Activated naive CD4-positive, alpha-beta T cell treated with anti-CD3 and anti-CD28 coated beads for 36 hours (primary cell): ENCODE measurements at places on chromosomes 4 and X. TPM values are rescaled to one million over a fixed set of nuclear protein-coding genes. Genes with fewer than 3 reads are reported as not detected.

DNA sequence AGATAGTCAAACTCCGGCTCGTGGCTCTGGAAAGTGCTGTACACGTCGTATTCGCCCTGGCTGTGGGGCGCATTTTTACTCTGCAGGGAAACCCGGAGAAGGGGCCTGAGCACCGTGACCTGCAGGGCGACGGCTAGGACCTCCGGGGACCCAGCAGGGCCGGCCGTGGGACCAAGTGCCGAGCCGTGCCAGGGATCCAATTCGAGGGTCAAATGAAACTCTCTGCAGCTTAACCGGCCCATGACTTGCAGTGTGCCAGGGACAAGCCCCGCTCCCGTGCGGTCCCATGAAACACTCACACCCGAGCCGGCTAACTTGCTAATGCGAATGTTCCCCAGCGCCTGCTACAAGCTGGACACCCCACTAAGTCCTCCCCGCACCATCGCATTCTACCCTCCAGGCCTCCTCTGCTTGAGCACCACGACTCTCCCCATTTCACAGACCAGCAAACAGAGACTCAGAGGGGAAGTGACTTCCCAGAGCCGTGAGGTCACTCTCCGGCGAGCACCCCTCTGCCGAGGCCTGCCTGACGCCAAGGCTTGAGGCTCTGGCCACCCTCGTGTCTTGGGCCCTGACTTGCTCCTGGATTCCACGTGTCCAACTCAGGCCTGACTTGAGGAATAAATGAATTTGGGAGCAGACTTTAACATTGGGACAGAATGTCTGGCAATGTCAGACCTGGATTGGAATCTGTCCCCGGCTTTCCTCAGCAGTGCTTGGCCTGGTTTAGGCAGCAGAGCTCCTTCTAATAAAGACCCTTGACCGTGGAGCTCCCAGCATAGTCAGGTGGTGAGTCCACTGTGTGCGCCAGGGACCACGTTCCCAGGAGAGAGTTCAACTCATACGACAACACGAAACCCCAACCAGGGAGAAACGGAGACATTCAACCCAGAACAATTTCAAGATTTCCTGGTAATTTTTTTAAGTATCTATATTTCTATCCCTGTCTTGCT lies 93.6 kb downstream of the PPP2R2C start:
- no peak for DNase-seq

Gene SUPT20HL1
- total RNA-seq = not detected

Gene PRR32
- total RNA-seq = not detected

Gene SPACA5
- total RNA-seq = not detected

- DNase-seq = no peak
These were observed 108.6 kb downstream of the CENPC start for GRCh38 chr4:67436742-67437141.

Gene INTU
- 0.12 TPM for total RNA-seq

DNA sequence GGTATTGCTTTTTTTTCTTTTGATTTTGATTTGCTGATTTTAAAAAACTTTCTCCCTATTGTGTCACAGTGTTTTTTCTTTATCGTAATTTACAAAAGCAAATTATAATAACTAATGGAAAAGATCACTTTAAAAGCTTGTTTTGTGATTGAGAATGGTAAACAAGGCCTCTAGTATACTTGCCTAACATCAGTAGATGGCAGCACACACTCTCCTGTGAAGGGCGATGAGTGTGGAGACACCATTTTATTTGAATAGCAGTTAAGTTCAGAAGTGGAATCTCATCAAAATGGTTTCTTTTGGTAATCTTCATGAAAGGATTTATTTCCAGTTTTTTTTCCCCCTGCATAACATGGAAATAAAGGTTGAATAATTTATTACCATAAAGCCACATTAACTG lies 72.3 kb downstream of the PAK3 start:
- peak; percentile 16 for DNase-seq

DNA sequence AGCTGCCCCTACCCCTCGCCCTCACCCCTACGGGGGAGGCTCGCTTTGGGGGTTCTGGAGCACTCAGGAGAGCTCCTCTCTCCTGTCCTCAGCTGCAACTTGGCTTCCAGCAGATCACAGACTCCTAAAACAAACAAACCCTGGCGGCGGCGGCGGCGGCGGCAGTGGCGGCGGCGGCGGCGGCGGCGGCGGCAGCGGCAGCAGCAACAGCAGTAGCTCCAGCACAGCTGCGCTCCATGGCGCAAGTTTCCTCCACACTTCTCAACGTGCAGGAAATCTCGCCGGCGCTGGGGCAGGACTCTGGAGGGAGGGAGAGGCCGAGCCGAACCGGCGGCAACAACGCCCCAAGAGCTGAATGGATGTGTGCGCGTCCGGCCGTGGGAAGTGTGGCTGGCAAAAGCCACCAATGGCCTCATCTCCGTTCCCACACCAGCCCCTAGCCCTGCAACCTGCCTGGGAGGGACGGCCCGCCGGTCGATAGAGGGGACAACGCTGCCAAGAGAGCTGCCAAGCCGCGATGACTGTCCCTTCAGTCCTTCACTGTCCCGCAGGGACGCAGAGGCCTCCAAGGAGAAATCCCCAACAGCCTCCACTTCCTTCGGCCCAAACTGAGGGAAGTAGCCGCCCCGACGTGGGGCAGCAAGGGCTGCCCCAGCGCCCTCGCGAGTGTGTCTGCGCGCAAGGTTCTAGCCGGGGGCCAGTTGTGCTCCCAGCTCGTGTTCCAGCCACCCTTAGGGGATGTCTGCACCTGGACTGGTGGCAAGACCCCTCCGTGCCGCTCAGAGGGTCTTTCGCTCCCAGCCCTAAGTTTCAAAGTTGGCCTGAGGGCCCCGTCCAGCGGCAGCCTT lies 775 bp downstream of the SHROOM4 start:
- peak; percentile 6 for DNase-seq

Gene AKAP4
- not detected for total RNA-seq

Gene APOOL
- 24.1 TPM for total RNA-seq

Gene LEF1
- total RNA-seq = 350 TPM

GRCh38 chrX:137101273-137101990 lies 67.6 kb upstream of the GPR101 start:
- no peak for DNase-seq

DNA sequence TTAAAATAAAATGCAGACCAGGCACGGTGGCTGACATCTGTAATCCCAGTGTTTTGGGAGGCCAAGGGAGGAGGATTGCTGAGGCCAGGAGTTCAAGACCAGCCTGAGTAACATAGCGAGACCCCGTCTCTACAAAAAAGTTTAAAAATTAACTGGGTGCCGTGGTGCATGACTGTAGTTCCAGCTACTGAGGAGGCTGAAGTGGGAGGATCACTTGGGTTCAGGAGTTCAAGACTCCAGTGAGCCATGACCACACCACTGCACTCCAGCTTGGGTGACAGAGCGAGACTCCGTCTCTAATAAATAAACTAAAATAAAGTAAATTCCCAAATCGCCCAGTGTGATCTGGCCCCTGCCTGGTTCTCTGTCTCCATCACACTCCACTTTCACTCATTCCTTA lies 43.7 kb downstream of the TENM3 start:
- no peak for DNase-seq

DNA sequence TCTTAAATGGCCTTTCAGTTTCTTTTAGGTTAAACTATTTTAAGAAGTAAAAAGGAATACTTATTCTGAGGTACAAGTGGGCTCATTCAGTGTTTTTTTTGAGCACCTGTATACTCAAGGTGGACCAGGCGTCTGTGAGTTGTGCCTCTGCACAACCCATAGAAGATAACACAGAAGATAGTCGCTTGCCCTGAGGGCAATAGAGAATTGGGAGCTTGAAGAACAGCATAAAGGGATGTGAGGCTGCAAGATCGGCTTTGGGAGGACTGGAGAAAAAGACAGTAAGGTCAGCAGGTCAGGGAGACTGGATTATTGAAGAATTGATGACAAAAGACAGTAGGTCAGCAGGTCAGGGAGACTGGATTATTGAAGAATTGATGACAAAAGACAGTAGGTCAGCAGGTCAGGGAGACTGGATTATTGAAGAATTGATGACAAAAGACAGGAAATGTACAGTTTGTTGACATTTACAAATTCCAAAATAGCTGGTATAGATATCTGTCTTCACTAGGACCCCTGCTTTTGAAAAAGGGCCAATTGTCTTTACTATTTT lies 3.1 kb downstream of the CPE start:
- no peak for DNase-seq

DNA sequence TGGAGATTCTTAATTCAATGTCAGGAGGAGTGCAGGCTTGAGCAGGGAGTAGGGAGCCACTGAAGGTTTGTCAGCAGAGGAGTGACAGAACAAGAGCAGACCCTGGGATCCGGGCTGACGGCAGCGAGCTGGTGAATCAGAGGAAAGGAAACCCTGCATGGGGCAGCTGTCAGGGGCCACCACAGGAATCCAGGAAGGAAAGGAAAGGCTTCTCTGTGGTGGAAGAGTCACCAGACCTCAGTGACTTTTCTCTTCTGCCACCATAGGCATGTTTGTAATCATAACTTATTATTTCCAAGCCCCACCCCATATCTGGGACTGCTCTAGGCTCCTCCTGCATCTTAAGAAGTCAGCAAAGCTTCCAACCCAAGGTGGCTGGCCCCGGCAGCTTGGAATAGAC lies 150.9 kb downstream of the BCOR start:
- no peak for DNase-seq

GRCh38 chr4:73692254-73692653 lies 48.1 kb upstream of the CXCL8 start:
- no peak for DNase-seq

GRCh38 chrX:67781132-67781531 lies 237.3 kb downstream of the AR start:
- DNase-seq = no peak

- DNase-seq = no peak
These were observed 53.3 kb upstream of the LAS1L start for GRCh38 chrX:65587616-65588526.

Gene SMIM31
- total RNA-seq = not detected

Gene ETDB
- total RNA-seq = not detected

GRCh38 chr4:169269916-169270809 lies 593 bp downstream of the SH3RF1 start:
- DNase-seq = peak; percentile 36

DNA sequence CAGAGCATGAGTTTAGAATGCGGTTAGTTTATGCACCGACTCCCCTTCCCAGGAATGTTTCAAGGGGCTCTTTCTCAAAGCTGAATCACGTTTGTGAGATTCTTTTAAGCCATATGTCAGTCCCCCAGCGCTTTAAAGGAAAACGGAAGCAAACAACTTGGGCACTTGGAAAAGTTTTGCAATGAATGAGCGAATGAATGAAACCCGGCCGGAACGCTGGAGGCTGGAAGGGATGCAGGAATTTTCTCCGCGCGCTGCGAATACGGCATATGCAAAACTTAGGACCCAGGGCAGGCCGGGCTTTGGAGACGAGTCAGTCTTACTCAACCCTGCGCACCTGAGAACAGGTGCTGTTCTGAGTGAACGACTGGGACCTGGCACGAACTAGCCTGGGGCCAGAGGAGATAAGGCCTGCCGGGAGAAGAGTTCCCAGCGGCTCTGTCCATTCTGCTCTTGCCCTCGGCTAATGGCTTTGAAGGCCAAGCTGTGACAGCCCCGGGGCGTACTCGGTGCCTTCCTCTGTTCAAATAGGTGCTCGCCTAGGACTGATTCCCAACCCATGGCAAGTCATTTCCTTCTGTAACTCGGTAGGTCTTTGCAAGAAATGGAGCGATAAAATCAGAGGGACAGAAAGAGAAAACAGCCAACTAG lies 743 bp upstream of the NRK start:
- no peak for DNase-seq

GRCh38 chr4:177099211-177099610 lies 210.5 kb upstream of the NEIL3 start:
- no peak for DNase-seq

Gene FOXP3
- 7.1 TPM for total RNA-seq

Gene XAGE3
- not detected for total RNA-seq
